Naive B cell (primary cell): ENCODE measurements at places on chromosomes 3 and 15.

DNA sequence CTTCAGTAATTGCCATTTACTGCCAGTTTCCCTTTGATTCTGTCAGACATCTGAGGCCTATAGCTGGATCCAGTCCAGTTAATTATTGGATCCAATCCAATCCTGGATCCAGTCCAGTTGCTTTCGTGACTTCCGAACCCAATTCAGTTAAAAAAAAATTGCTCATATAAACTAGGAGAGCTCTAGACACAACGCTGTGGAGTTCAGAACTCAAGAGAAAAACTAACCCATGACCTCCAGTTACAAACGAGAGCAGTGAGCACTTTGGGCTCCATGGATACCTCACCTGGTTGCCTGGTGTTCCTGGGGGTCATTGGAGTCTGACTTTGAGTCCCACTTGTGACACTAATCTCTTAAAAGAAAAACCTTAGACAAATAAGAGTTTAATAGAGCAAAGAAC lies 269.8 kb downstream of the THSD4 start:
- no peak for DNase-seq

DNA sequence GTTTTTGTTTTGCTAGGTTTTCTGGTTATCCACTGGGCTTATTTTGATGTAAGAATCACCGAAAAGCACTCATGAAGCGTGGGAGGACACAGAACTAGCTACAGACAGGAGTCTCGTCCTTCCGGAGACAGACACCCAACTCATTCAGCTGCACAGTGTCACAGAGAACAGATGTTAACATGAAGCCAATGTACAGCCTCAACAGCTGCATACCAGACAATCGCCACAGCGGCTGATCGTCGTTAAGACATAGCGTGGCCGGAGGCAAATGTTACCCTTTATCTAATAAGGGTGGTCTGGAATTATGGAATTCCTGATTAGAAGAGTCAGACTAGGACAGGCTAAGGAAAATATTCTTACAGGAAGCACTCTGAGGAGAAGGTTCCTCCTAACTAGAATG lies 1.1 kb upstream of the PYGO1 start:
- no peak for DNase-seq

GRCh38 chr15:83365370-83365938 lies 81.0 kb upstream of the BNC1 start:
- DNase-seq, result no peak

DNA sequence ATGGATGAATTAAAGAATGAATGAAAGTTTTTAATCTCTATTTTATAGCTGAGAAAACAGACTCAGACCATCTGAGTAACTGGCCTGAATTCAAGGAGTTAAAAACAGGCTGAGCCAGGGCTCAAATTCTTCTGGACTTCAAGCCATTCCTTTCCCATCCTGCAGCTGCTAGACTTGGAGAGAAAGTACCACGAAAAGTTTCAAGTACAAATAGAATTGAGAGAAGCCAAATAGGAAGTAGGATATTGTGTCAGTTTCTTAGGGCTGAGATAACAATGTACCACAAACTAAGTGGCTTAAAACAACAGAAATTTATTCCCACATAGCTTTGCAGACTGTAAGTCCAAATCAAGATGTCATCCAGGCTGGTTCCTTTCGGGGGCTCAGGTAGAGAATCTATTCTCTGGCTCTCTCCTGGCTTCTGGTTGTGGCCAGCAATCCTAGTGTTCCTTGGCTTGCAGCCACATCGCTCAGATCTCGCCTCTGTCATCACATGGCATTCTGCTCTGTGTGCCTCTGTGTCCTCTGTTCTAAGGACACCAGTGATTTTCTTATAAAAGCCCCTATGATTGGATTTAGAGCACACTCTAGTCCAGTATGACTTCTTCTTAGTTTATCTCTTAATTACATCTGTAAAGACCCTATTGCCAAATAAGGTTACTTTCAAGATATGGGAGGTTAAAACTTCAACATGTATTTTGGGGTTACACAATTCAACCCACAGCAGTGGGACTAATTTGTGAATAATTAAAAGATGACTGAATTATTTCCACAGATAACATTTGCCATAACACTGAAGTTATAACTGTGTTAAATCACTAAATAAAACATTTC lies 25.7 kb upstream of the GOLIM4 start:
- no peak for DNase-seq

- no peak for DNase-seq
Measured at GRCh38 chr15:71440489-71441110, 325.3 kb downstream of the THSD4 start.

DNA sequence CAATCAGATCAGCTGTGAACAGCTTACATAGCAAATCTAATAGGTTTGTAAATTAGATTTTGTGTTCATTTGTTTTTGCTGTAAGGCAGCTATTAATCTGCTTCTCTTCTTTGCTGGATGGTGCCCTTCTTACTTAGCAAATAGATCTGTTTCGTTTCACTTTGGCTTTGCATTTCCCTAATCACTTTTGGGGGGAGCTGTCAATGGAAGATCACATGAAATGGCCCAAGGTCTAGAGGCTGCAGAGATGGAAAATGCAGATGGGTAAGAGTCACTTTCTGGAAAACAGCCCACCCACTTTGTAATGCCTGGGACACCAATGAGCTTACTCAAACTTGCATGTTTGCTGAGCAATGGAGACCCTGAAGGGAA lies 36.4 kb downstream of the ST8SIA2 start:
- no peak for DNase-seq

- peak; percentile 70 for DNase-seq
Measured at GRCh38 chr3:44685128-44685800, 27.2 kb upstream of the ZNF502 start.
